ENCODE measurements at places on chromosomes 3 and 15.

DNA sequence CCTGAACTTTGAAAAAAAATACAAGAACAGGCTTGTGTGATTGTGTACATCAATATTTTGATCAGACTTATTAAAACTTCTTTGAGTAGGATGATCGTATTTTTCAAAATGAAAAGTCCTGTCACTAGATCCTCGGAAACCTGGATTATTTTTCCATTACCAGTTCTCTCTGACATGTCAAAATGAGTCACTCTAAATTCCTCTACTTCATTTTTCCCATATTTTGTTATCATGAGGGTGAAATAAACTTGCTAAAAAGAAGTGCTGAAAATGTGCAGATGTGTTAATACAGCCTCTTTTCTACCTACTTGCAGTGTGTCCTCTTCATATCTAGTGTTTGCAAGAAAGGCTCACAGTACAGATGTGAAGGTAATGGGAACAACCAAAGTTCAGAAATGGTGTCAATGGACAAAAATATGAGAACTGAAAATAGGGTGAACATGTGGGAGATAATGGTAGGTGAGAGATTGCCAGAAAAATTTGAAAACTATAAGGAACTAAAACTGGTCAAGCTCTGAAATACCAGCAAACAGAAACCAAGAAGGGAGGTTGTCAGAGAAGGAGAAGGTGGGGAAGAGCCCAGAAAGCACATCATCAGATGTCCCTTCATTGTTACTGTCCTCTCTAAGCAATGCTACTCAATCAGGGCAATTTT lies 108.2 kb downstream of the EOMES start:
- DNase-seq, result peak; percentile 56

- DNase-seq, result no peak
Measured at GRCh38 chr3:49017229-49017970, 980 bp downstream of the DALRD3 start.

DNA sequence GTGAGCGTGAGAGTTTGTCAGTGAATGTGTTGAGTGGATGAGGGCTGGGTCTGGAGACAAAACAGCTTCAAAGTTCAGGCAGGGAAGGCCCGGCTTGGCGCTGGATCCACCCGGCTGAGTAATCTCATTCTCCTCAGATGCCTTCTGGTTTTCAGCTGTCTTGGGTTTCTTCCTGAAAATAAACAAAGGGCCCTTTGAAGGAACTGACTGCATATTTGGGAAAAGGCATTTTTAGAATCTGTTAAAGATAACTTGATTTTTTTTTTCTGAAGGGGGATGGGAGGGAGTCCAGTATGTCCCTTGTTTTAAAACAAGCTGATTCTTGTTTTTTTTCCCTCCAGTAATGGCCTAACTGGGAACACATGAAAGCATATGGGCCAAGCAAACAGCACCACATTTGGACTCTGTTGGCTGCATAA lies 86.4 kb downstream of the TIGIT start:
- DNase-seq, result peak; percentile 81

- DNase-seq, result peak; percentile 52
Measured at GRCh38 chr15:100849021-100849854, 30.4 kb upstream of the ALDH1A3 start.

- peak; percentile 38 for DNase-seq
Measured at GRCh38 chr3:9793161-9793781, 389 bp downstream of the ARPC4 start.

- no peak for DNase-seq
Measured at GRCh38 chr15:96418146-96418545, 87.6 kb downstream of the NR2F2 start.

DNA sequence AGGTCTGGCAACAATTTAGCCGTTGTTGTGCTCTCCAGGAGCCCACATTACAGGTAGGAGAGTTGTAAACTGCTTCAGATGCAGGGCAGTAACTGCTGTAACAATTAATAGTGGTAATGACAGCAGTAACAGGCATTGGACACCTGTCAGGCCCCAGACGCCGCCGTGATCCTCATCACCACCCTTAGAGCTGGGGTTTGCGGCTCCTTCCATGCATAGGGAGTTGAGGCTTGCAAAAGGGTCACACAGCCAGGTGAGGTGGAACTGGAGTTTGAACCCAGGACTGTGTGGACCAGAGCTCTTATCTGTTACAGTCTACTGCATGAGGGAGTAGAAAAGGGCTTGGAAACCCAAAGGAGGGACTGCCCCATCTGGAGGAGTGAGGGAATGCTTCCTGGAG lies 26.8 kb upstream of the NR2C2 start:
- DNase-seq, result no peak

DNA sequence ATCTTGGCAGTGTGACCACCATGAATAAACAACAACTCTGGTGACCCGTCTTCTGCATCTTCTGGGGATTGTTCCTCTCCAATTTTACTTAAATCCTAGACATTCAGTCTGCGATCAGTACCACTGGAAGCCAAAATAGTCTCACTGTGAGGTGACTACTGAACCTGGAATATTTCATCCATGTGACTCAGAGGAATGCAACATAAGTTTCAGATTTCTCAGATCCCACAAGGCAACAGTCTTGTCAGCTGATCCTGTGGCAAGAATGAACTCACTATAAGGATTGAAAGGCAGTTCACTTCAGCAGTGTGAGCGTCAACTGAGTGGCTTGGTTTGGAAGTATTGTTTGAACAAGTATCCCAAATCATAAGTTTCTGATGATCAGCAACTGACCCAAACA lies 13.2 kb downstream of the NSUN3 start:
- peak; percentile 44 for DNase-seq

DNA sequence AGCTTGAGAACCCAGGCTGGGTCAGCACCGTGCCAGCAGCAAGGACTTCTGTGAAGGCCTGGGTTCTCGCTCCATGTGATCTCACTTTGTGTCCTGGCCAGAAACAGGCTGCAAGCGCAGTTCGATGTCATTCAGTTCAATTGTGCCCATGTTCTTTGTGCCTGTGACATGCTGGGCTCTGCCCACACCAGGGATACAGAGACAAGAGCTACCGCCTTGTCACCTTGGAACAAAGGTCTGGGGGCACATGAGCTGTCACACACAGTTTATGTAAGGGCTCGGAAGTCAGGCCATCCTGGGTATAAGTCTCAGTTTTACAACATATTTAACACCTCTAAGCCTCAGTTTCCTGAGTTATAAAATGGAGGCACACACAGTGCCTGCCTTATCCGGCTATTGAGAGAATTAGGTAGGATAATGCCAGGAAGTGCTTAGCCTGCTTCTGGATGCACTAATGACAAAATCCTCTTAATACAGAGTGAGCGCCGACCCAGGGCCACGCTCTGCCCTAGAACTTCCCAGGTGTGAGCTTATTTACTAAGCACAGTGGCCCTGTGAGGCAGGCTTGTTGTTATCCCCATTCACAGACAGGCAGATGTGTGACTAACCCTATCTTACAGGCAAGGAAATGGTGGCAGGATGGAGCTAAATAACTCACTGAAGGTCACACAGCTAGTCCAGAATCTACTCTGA lies 50.4 kb upstream of the LIMD1 start:
- DNase-seq, result no peak

GRCh38 chr3:81500039-81500438 lies 261.4 kb downstream of the GBE1 start:
- no peak for DNase-seq

- no peak for DNase-seq
Measured at GRCh38 chr3:170144437-170144843, 37.1 kb downstream of the PHC3 start.

DNA sequence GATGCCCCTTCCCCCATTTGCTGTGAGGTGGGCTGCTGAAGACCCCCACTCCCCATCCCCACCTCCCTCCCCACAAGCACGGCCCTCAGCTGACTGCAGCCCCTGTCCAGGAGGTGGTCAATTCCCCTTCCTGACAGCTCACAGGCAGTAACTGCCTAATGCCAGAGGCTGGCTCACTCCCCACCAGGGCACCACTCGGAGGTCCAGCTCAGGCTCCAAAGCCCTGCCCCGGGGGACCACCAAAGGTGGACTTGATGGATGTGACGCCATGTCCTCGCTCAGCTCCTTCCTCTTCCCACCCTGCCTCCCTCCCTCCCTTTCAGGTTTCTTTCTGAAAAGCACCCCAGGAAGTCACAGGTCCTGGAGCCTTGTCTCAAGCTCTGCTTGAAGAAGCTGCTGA lies 82.8 kb downstream of the MEGF11 start:
- DNase-seq, result no peak

DNA sequence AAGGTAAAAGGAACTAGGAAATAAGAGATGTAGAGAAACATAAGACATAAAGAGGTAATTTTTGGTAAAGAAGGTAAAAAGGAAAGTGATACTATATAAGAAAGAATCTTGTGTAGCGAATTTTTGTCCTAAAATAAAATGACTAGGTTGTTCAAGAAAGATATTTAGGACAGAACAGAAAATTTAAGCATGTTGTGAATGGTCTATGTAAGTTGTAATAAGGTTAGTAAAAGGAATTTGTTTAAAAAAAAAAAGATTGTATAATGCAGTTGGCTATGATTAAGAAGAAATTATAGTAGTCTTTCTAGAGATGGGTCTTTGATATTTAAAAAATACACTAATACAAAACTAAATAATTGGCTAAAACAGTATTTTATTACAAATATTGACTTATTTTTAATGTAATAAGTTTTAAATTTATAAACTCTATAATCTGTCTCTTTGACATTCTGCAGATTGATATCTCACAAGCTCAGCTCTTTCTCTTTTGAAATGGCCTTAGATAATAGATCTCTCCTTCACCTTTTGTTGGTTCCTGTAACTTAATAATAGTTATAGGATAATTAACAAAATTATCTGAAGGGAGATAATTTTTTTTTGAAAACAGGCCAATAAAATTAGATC lies 3.7 kb upstream of the SLC41A3 start:
- no peak for DNase-seq

- DNase-seq, result peak; percentile 64
Measured at GRCh38 chr15:48644827-48645557, 517 bp downstream of the FBN1 start.

- DNase-seq, result no peak
Measured at GRCh38 chr3:194095902-194096301, 40.0 kb upstream of the HES1 start.

- DNase-seq, result no peak
Measured at GRCh38 chr3:139676632-139677387, 962 bp downstream of the NMNAT3 start.

DNA sequence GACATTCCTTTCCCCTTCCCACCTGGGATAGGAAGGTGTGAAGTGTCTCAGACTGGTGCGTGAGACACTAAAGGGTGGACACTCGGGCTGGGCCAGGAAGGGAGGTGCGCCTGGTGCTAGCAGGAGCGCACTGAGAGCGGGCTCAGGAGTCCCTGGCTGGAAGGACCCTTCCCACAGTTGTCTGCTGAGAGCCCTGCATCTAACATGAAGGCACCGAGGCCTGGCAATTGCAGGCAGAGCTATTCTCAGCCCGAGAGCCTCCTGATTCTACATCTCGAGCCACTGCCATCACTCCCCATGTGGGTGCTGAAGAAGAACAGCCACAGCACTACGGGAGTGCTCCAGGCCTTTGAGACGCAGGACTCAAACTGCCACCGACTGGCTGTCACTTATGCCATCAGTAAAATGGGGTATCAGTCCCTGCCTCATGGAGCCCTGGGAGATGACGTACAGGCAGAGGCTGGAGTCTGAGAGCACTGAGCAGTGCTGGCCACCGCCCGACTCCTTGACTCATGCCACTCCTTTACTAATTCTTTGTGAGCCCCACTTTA lies 159.4 kb downstream of the KLF13 start:
- no peak for DNase-seq

DNA sequence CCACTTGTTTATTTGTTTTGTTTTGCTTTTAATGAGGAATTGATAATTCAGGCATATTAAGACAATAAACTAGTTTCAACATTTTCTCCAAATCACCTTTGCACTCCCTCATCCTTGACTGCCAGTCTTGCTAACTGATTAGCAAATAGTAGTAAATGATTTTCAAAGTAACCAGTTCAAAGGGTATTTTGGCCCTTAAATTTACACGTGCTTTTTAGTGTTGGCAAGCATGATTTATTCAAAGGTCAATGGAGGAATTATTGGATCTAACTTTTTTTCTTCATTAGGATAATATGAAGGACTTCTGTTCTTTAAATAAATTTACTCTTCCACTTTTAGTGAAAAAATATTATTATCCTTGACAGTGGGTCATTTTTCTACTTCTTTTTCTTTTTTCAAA lies 53.8 kb downstream of the BCHE start:
- no peak for DNase-seq

All from fibroblast of skin of right quadriceps (primary cell).